ENCODE measurements at places on chromosomes 2 and 18.
A peak's percentile ranks its signal among the peaks of the same experiment; 100 is the strongest.

DNA sequence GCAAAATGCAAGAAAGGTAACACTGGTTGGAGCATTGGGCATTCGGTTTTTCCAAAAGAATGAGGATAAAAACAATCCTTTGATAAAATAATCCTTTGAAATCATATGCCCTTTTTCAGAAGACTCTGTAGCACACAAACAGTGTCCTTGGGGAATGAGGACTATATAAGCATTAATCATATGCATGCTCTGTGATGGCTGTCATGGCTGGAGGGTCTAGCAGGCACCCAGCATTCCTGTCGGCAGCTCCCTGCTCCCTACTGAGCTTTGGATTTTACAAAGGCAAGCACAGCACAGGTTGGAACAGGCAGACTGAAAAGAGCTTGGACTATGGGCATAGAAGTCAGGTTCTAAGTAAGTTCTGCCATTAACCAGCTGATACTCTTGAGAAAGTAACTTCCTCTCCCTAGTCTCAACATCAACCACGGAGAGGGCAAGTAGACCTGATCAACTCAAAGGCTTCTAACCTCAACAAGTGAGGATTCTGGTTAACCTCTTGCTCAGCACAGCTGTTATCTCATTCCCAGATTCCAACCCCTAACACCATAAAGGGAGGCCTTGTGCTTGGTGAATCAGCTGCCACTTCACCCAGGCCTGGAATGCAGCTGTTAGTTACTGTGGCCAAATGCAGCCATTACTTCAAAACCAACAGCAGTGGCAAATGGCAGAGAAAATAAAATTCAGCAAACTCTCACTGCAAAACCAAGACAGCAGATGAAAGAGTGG, 29.5 kb downstream of the GALNT14 start:
- DNase-seq = no peak

DNA sequence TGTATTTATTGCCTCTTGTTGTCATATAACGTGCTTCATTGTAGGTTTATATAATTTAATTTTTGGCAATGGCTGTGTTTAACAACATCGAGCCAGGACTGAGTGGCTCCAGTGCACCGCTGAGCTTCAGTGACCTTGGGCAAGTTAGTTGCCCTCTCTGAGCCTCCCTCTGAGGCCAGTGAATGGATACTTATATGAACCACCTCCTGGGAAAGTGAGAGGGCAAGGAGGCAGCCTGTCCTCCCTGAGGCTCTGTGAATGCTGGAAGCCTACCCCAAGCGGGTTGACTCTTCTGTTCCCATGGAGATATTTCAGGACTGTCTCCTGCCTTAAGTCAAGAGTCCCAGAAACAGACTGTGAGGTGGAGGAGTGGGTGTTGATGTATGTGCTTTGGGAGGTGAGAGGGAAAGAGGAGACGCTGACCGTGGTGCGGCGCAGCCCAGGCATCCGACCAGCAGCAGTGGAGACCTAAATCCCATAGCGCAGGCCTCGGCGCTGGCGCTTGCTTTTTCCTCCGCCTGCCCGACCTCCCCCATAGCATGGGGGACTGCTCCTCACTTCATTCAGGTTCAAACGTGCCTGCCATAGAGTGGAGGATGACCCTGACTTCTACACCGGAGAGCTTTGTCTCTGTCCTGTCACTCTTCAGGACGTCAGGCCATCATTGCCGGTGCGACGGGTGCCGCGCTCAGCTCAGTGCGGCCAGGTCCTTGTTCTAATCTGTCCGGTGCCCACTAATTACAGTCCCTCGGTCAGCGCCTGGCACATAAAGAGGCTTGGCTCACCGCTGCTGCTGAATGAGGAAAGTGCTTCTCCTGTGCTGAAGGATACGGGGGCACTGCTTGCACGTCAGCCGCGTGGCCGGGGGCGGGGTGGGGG, 167.3 kb upstream of the HS6ST1 start:
- peak; percentile 34 for DNase-seq

GRCh38 chr2:197238043-197238365, 72.6 kb downstream of the ANKRD44 start:
- no peak for DNase-seq

DNA sequence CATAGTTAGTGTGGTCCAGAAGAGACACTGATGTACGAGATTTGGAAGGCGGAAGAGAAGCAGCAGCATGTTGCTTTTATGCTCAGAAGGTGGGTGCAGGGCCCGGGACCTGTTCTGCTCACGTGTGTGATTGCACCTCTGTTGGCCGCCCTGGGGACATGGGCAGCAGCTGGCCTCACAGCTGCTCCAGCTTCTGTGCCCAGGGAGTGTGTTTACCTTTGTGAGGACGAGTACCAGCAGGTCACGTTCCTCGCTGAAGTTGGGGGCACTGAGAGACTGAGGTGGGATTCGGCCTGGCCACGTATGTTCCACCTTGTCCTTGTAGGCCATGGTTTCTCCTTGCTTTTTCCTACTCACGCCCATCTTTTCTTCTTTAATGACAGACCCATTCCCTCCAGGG, 86.3 kb downstream of the PMAIP1 start:
- no peak for DNase-seq

DNA sequence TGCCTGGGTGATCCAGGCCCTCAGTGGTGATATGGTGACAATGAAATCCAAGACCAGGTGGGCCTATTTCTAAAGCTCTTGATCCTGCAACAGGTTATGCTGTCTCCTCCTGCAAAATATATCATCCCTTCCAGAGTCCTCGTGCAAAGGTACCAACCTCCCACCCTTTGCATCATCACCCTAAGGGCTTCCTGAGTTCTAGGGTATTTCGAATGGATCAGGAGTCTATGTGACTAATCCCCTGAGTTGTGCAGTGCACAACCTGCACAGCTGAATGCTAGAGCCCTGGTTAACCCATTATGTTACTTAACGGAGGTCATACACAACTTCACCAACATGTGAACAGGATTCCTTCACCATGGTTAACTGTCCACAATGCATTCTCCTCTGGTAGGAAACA, 13.4 kb upstream of the NPAS2 start:
- DNase-seq = no peak

- no peak for DNase-seq
Observed at GRCh38 chr2:199940373-199940772, 14.9 kb downstream of the TYW5 start.

- DNase-seq = peak; percentile 85
Observed at GRCh38 chr18:76450452-76451395, 44.3 kb downstream of the ZNF516 start.

DNA sequence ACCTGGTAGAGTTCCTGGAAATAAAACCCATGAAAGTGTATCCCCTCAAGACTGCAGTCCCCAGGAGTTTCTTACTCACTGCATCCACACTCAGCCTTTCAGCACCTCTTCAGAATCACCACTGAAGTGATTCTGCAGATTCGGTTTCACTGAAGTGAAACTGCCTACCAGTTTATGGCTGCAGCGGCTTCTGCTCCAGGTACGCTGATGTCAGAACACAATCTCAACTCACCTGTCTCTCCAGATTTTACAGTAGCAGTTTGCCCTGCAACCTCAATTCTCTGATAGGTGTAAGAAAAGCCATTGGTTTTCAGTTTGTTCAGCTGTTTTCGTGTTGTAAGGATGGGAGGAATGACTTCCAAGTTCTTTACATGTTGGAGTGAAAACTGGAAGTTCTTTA, 124.8 kb downstream of the TSN start:
- no peak for DNase-seq

Measured in vagina (tissue), 2 donors.